ENCODE measurements at places on chromosomes 5 and 9. TPM values are rescaled to one million over a fixed set of nuclear protein-coding genes. Genes with fewer than 3 reads are reported as not detected.

DNA sequence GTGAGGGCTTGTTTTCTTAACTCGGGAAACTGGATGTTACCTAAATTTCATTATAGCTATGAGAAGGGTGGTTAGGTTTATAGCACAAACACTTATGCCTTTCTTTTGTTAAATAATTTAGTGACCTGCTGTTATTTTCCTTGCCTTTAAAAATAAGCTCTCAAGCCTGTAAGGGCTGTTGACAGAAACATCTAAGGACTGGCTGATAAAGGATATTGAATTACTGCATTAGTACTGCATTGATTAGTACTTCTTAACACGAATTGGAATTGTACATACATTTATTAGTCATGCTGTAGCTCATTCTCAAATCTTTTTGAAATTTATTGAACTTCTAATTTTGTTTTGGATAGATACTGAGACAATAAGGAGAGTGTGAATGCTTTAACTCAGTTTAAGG is 85.1 kb upstream of the DHFR start:
- DNase-seq: no peak
- H3K36me3 ChIP-seq: peaks cover 7% of the 10 kb centered on the region
- no peaks in the 10 kb centered on the region for H3K27me3 ChIP-seq

DNA sequence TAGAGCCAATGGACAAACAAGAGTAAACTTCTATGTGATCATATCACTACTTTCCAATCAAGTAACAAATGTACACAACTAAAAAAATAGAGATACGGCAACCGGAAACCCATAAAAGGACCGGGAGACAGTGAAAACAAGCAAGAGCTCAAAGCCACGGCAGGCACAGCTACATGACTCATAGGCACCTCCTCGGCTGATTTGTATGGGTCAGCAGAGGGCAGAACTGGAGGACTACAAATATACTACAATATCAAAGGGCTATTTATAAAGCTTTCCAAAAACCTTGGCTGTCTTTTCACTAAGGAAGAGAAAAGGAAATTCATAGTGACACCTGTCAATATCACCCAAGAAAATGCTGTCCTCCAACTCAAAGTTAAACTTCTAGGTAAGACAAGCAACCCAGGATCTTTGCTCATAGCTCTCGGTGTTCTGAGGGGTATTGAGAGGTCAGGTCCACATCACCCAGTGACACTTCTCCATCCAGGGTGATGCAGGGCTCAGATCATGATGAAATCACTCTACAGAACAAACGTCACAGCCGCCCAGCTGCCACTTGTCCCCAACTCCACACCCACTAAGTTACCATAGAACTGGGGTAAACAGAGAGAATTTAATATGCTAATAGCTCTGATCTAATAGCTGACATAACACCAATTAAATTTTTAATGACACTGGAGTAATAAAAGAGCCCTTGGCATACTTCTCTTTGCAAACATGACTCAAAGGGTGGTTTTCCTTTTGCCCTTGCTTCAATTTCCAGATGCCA is 41.3 kb downstream of the PFDN1 start:
- no peaks in the 10 kb centered on the region for H3K27me3 ChIP-seq
- DNase-seq: no peak
- H3K36me3 ChIP-seq: no peaks in the 10 kb centered on the region
- no peak overlapping the region for H3K4me3 ChIP-seq

DNA sequence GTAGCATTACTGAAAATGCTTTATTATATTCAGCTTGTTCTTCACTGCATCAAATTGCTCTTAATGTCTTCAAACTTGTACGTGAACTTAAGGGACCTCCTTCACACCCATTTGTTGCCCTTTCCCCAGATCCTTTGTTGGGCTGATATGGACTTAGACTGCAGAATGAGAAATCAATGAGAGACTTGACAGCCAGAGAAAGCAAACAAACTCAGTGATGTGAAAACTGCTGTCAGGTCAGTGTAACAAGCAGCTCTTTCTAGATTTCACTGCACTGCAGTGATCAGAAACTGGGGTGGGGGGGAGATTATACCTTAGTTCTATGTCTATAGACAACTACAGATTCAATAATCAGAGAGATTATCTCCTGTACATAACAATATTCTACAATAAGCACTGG is 491.0 kb upstream of the DAP start:
- no peaks in the 10 kb centered on the region for H3K4me1 ChIP-seq
- no peak overlapping the region for H3K27ac ChIP-seq
- no peaks in the 10 kb centered on the region for H3K36me3 ChIP-seq

GRCh38 chr5:173775261-173776197 is 112.6 kb upstream of the CPEB4 start:
- 0 out of 2 replicates have a peak, but pooled peaks cover 5% of the 10 kb centered on the region for H3K4me1 ChIP-seq
- H3K4me3 ChIP-seq: no peak overlapping the region
- H3K27ac ChIP-seq: no peak overlapping the region
- no peaks in the 10 kb centered on the region for H3K27me3 ChIP-seq
- no peak for DNase-seq

Gene MRPL36
- polyA plus RNA-seq: 231 TPM

DNA sequence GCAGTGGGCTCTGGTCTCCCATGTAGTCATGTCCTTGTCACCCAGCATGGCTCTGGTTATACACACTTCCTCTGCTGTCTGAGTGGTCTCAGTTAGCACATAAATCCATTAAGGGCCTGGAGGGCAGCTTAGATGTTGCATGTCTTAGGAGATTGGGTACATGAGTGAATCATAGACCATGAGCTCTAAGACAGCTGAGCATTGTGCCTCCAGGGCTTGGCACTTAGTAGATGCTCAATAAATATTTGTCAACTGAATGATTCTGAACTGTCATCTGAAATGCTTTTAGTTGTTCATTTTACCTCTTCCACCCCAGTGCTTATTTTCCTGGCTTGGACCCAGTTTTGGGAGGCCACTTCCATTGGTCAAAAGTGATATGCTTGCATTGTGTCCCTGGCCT is 135.6 kb downstream of the BOD1 start:
- H3K36me3 ChIP-seq: no peaks in the 10 kb centered on the region
- no peaks in the 10 kb centered on the region for H3K27me3 ChIP-seq
- no peak overlapping the region for H3K27ac ChIP-seq

Gene PRR16
- not detected for polyA plus RNA-seq

Gene SLC36A2
- polyA plus RNA-seq: not detected

GRCh38 chr9:19464061-19464763 is 55.4 kb downstream of the ACER2 start:
- no peak for DNase-seq
- no peaks in the 10 kb centered on the region for H3K36me3 ChIP-seq
- H3K27ac ChIP-seq: no peak overlapping the region
- H3K4me1 ChIP-seq: 0 out of 2 replicates have a peak, but pooled peaks cover 3% of the 10 kb centered on the region
- H3K4me3 ChIP-seq: peak overlapping the region; percentile 69

DNA sequence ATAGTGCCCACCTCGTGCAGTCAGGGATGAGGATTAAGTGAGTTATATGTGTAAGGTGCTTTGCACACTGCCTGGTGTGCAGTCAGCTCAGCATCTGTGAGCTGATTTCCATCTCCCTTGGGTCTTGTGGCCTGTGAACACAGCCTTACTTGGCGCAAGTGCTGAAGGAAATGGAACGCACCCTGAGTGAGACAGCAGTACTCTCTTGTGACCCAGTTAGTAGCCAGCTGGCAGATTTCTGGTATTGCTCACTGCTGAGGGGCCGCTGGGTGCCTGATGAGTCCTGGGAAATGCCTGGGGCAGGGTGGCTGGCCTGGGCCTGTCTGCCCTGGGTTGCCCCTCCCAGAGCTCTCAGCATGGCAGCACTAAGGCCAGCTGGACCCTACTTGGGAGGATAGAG is 90.9 kb upstream of the BOD1 start:
- H3K36me3 ChIP-seq: no peaks in the 10 kb centered on the region
- peaks cover 9% of the 10 kb centered on the region for H3K4me1 ChIP-seq
- no peaks in the 10 kb centered on the region for H3K27me3 ChIP-seq

DNA sequence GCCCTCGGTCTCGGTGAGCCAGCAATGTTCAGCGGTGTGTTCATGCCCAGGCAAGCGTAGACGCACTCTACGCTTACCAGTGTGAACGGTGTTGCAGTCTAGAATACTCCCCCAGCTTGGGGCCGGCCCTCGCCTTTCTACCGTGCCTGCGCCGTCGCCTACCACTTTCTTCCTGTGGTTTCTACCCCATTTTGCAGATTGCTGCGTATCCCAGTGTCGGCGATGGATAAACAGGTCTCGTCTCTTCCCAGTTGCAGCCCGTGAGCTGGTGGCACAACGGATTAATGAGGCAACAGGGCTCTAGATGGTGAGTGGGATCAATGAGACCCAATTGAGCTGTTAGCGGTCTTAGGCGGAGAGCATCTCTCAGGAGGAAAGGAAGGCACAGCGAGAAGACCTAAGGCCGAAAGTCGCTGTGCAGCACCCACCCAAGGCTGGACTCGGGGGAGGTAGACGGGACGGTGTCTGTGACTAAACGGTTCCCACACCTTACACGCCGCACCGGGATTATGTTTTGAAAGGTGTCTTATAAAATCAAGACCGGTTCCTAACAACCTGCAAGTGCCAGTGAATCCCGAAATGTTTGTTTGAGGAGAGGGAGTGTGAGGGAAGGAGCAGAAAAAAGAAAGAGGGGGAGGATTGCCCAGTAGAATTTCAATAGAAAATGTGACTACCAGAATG is 5.8 kb downstream of the OTP start:
- no peaks in the 10 kb centered on the region for H3K27me3 ChIP-seq
- H3K4me1 ChIP-seq: no peaks in the 10 kb centered on the region
- no peak for DNase-seq
- H3K36me3 ChIP-seq: no peaks in the 10 kb centered on the region
- no peak overlapping the region for H3K27ac ChIP-seq

DNA sequence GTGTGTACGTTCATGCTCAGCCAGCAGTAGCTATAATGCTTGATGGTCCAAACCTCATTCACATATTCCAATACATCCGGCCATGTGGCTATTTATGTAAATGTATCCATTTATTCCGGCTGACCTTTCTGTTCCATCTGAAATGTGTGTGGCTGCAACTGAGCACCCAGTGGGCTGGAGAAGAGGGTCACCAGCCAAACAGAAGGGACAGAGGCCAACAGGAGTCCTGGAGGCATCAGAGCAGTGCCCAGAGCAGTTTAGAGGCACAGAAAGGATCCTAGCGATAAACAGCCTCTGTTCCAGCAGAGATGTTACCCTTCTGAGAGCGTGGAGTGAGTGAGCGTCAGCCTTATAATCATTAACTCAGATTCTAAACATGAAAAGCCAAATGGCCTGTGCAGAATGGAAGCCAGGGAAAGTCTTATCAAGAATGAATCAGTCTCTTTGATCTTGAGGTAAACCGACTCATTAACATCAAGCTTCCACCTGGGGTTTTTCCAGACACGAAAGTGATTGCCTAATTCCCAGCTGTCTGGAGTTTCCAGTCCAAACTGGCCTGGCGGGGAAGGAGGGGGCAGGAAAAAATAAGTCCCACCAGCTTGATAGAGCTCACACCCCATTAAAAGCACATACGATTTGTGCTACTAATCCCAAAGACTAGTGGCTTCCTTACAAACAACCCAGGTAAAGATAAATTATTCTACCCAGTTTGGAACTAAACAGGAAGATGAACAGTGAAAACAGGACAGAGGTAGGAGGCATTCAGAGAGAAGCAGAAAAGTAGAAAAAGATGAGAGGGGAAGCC is 55.7 kb downstream of the SUSD1 start:
- H3K36me3 ChIP-seq: no peaks in the 10 kb centered on the region
- H3K27ac ChIP-seq: no peak overlapping the region
- no peak overlapping the region for H3K4me3 ChIP-seq
- no peaks in the 10 kb centered on the region for H3K27me3 ChIP-seq
- DNase-seq: no peak

All from GM12878 (cell line).